ENCODE measurements at places on chromosomes 5 and 9.

GRCh38 chr5:1768283-1769000 is 31.2 kb downstream of the MRPL36 start:
- DNase-seq: no peak

DNA sequence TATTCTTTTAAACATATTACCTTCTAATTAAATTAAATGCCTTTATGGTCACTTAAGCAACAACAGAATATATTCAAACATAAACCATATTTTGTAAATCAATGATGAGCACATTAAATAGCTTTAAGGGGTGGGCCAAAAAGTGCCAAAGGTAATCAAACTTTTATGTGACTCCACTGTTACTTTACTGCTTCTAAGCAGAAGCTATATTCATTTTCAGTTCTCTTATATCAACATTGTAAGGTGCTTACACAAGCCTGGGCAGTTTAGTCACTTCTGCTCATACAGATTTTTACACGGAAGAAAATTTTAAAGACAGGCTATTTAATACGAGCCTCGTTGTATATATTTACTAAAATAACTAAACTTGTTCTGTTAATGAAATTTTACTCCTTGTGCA is 29.9 kb downstream of the RFX3 start:
- no peak for DNase-seq

DNA sequence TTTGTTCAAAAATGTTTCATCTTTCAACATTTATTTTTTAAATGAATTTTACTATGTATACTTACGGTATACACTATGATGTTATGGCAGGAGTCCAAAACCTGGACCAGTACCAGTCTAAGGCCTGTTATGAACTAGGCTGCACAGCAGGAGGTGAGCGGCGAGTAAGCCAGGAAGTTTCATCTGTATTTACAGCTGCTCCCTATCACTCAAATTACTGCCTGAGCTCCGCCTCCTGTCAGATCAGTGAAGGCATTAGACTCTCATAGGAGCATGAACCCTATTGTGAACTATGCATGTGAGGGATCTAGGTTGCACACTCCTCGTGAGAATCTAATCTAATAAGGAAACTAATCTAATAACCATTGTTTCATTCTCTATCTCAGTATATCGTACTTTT is 715.5 kb upstream of the PTPRD start:
- no peak for DNase-seq

GRCh38 chr9:104494808-104495207 is 9.3 kb upstream of the OR13F1 start:
- DNase-seq: no peak

DNA sequence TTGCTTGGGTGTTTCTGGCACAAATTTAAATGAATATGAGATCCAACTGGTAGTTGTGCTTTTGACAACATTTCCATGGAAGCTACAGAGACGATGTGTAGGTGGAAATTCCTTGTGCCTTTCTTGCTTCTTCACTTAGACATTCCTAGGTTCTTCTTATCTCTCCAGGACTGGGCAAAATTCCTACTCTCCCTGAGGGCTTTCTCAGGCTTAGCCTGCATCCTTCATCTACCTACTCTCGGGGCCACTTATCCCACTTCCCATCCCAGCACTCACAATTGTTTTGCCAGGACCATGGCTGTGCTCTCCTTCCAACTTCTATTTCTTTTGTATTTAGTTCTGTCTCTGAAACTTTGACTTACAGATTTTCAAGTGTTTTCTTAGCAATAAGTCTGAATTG is 17.8 kb upstream of the SPINK1 start:
- DNase-seq: no peak

DNA sequence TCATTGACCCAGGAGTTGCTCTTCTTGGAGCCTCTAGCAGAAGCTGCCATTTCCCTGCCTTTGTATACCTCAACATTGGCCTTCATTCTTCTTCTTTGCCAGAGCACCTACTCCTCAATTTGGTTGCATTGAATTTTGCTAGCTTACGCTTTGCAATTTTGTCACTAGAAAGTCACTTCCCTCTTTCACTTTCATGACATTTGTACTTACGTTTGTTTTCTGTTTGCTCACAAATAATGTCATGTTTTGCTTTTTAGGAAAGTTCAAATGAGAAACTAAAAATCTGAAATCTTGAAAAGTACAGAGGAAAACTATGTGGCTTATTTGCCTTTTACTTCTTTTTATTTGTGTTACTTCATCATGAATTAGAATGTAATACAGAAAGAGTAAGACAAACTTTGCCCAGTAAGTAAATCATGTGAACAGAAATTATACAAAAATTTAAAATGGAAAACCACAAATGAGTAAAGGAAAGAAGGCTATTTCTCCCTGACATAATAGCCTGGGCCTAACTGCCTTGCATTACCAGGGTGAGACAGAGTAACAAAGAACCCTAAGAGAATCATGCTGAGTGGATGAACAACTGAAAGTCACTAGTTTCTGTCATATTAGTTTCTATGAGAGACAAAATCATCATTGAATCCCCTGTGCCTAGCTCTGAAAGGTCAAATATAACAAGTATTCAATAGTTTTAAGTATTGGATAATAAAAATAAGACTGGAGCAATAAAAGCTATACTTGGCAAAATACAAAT is 7.4 kb upstream of the IFNA1 start:
- DNase-seq: no peak

GRCh38 chr5:66713998-66714397 is 117.8 kb downstream of the MAST4 start:
- no peak for DNase-seq

DNA sequence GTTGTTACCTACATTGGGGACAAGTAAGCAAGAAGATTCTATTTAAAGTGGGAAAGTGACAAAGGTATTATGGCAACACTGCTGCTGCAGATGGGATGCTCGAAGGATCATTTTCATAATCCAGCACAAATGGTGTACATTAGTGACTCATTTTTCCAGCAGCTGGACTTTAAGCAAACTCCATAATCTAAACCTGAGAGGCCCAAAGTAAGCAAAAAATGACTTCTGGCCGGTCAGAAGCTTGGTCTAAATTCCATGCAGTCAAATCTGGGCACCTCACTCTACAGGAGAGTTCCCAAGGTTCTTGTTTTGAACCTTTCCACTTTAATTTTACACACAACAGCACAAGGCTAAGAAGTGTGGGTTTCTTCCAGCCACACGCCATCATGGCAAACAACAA is 43.6 kb upstream of the TRAF1 start:
- no peak for DNase-seq

GRCh38 chr9:137306066-137306849 is 4.2 kb upstream of the NRARP start:
- no peak for DNase-seq

GRCh38 chr9:137350696-137351584 is 48.9 kb upstream of the NRARP start:
- DNase-seq: no peak

GRCh38 chr9:128104171-128104618 is 23.3 kb downstream of the PTGES2 start:
- no peak for DNase-seq

DNA sequence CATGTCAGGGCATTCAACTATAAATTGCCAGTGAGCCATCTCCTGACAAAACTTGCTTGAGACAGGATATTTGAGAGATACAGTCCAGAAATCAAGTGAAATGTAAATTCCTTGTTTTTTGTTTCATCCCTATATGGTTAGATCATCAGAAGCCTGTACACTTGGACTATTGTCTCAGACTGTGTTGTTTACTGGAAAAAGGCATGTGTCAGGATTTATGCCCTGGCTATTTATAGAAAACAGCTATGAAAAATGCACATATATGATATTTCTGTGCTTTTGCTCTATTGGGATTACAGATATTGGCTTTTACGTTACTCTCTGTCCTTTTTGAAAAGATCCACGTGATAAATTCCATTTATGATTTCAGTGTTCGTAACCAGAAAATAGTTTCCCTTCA is 44.2 kb downstream of the IL31RA start:
- no peak for DNase-seq

DNA sequence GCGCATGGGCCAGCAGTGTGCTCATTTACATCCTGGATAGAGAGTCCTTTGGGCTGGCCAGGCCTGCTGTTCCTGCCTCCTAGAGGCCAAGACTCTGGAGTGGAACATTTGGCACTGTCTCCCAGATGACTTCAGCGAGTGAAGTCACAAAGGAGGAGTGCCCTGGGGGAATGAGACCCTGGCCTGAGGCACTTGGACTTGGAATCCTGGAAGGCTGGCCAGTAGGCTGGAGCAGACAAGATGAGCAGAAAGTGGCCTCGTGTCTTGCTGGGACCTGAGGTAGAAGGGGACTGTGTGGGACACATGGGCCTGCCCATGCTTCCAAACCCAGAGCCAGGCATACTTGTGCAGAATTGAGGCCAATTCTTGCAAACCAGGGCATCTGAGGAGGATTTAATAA is at the start of gene TSSK1B:
TSSK1B (minus strand) TSS at position 101 of the 400 bp plus-strand sequence. CDS start 150 bp downstream, outside the sequence.
- no peak for DNase-seq

GRCh38 chr5:82622711-82623514 is 344.8 kb upstream of the RPS23 start:
- no peak for DNase-seq

DNA sequence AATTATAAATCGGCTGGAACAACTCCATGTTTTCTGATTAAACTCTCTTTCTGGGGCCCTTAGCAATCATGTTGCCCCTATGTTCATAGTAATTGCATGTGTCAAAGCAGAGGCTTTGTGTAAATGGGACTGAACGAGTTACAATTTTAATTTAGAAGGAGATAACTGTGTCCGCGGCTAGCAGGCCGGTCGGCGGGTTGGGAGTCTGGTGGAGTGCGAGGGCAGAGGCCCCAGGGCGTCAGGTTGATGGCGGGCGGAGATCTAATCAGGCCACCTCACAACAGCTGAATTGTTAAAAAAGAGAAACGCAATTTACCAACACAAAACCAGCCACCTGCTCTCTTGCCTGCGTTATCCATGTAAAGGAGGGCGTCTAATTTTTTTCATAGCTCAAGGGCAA is 134.9 kb upstream of the LPCAT1 start:
- no peak for DNase-seq

DNA sequence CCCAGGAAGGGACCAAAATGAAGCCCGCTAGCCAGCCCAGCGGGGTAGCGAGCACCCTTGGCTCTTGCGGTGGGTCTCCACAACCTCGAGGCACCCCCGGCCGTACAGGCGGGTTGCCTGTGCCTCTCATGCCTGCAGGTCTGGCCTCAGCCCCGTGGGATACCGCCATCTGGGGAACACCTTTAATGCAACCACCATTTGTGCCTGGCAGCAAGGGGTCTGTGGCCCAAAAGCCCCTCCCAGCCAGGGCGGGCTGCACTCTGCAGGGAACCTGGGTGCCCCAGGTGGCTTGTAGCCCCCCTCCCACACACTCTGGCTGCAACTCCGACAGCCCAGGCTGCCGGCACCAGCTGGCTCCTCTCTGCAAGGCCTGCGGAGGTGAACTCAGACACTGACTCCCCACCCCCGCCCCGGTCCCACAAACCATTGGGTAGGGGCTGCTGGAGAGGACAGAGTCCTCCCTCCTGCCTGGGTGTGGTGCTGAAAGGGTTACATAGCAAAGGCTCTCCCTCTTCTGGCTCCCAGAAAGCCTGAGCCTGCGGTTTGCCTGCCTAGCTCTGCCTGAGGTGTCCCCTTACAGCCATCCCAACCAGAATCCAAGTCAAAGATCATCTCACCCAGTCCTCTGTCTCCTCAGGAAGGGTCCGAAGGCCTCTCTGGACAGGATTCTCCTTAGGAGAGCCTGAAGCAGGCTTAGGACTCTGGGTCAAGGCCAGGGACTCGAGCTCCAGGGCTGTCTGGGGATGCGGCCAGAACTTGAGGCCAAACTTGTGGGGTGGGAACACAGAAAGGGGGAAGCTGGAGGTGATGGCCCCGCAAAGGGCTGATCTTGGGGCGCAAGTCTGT is 109.4 kb downstream of the PSD2 start:
- no peak for DNase-seq

DNA sequence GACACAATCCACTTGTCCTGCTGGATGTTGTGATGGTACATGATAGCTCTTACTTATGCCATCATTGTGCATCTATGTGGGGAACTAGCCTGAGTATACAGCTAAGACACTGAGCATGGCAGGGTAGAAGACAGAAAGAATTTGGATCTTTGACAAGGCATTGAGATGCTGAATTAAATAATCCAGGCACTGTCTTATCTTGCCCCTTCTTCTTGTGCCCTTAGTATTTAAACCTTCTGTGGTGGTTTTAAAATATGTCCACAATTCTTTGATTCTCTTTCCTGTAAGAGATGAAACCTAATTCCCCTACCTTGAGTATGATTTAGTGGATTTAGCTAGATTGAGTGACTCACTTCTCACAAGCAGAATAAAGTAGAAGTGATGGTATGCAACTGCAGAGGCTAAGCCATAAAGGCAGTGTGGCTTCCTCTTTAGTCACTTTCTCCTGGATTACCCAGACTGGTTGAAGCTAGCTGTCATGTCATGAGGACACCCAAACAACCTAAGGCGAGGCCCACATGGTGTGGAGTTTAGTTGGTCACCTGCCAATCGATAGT is 174.0 kb upstream of the NREP start:
- DNase-seq: no peak

DNA sequence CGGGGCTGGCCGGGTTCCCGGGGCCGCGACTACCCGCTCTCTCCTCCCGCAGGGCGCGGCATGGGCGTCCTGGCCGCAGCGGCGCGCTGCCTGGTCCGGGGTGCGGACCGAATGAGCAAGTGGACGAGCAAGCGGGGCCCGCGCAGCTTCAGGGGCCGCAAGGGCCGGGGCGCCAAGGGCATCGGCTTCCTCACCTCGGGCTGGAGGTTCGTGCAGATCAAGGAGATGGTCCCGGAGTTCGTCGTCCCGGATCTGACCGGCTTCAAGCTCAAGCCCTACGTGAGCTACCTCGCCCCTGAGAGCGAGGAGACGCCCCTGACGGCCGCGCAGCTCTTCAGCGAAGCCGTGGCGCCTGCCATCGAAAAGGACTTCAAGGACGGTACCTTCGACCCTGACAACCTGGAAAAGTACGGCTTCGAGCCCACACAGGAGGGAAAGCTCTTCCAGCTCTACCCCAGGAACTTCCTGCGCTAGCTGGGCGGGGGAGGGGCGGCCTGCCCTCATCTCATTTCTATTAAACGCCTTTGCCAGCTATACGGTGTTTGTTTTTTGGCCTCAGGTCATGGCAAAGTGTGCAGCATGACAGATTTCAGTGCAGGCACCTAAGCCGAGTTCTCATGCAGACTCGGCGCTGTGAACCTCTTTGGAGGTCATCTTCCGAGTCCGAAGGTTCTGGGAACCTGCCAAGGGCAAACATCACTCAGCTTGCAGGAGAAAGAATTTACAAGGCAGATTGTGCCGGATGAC is 516 bp downstream of the MRPL41 start:
- peak; percentile 16 for DNase-seq

DNA sequence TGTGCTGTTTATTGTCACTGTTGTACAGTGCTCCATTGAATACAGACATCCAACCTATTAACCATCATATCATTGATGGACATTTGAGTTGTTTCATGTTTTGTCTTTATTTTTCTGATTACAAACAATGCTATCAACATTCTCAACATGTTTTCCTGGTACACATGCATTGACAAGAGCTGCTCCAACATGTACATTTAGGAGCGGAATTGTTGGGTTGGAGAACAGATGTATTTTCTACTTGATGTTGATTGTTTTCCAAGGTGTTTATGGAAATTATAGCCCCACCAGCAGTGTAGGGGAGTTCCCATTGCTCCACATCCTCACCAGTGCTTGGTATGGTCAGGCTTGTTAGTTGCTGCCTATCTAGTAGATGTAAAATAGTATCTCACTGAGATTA is 204.1 kb upstream of the CLINT1 start:
- no peak for DNase-seq

- no peak for DNase-seq
These were observed 229.5 kb upstream of the PAPPA start for GRCh38 chr9:115923903-115924668.
